Effector CD8-positive, alpha-beta T cell (primary cell): ENCODE measurements at places on chromosomes 1 and 21.
A peak's percentile ranks its signal among the peaks of the same experiment; 100 is the strongest.

- no peak for DNase-seq
These were observed 1.3 kb upstream of the UBE4B start for GRCh38 chr1:10031461-10031860.

DNA sequence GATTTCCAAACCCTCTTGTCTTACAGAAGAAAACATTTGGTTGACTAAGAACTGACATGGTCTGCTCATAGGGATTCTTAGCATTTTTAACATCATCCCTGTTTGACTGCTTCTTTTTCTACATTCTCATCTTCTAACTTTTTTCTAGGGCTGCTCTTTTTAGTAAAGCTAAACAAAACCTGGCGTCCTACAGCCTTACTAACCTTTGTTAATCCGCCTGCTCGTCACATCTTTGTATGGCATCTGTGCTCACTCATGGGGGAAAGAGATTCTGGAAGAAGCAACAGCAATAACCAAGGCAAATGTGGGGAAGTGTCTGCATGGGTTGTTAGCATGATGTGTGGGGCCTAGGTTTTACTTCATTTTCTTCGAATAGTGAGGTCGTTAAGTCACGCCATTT, 92.0 kb downstream of the KIF1B start:
- DNase-seq = no peak

DNA sequence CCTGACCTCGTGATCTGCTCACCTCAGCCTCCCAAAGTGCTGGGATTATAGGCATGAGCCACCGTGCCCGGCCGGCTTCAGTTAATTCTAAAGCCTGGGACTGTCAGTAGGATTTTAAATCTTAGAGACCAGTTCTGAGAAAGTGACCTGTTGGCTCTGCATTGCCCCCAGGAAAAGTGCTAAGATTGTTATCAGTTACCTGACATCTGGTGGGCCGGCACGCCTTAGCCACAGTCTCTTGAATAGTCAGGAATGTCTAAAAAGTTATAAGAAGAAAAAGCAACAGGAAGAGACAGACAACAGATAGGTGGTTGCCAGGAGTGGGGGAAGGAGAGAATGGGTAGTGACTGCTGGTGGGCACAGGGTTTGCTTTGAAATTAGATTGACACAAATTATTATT, 35.1 kb downstream of the RABGAP1L start:
- no peak for DNase-seq

- no peak for DNase-seq
These were observed 42.2 kb downstream of the RAP1GAP start for GRCh38 chr1:21626921-21627339.

GRCh38 chr1:244074559-244075171, 23.6 kb downstream of the ZBTB18 start:
- DNase-seq = peak; percentile 43
